Brain (organoid and tissue), 16 donors: ENCODE measurements at places on chromosomes 4 and X.
A peak's percentile ranks its signal among the peaks of the same experiment; 100 is the strongest.

GRCh38 chr4:51884055-51884454 lies 41.1 kb downstream of the DCUN1D4 start:
- DNase-seq = no peak

DNA sequence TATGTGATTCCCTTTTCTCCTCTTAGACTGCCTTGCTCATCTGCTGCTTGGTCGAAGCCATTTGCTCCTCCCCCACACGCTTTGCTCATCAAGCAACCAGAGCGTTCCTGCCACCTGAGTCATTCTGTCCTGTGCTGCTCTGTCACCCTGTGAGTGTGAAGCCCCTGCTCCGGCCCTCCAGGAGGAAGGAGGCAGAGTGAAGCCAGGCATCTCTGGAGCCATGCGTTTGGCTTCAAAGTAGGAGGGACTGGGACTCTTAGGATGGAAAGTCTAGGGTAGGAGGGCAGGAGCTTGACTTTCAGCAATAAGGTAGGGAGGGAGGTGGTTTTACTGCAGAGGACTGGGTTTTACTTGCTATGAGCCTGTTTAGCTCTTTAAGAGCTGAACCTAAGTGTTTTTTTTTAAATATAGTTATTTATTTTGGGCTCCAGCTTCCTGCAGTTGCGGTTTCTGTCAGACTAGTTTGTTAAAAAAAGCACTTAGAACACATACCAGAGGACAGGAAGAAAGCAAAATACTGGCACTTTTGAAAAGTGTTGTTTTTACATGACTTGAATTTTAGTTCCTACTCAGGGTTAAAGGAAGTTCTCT lies 63.6 kb downstream of the SPINK2 start:
- no peak for DNase-seq

DNA sequence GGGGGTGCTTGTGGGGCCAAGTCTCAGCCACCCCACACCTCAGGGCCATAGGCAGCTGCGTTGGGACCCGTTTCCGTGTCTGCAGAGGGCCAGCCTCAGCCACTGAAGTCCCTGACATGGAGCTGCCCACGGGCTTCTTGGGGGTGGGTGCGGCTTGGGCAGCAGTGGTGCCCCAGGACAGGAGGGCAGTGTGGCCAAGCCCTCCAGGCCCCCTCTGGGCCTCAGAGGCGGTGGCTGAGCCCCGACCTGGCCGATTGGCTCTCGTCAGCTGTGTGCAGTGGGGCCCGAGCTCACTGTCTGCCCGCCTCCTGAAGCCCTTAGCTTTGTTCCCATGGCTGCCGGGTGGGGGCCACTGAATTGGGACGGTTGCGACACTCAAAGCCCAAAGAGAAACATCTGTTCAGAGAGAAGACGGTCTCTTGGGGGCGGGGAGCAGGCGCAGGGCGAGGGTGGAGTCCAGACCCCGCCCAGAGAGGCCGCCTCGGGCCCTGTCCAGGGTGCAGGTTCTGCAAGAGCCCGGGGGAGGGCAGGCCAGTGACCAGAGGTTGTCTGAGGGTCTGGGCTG lies 9.1 kb downstream of the FGFR3 start:
- no peak for DNase-seq

DNA sequence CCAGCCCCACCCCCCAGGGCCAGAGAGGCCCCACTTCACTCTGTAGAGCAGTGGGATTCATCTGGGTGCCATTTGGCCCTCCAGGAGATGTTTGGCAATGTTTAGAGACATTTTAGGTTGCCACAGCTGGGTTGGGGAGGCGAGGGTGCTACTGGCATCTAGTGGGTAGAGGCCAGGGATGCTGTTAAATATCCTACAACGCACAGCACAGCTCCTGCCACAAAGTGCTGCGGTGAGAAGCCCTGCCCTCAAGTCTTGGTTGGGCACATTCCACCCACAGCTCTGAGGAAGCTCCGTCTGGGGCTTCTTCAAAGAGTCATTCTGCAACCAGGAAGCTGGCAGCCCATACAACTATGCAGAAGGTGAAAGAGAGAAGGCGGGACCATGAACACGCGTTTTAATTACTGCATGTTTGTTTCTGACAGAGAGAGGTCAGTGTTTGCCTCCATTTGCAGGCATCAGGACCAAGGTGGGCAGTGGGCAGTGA lies 48.1 kb upstream of the FAM9C start:
- no peak for DNase-seq

DNA sequence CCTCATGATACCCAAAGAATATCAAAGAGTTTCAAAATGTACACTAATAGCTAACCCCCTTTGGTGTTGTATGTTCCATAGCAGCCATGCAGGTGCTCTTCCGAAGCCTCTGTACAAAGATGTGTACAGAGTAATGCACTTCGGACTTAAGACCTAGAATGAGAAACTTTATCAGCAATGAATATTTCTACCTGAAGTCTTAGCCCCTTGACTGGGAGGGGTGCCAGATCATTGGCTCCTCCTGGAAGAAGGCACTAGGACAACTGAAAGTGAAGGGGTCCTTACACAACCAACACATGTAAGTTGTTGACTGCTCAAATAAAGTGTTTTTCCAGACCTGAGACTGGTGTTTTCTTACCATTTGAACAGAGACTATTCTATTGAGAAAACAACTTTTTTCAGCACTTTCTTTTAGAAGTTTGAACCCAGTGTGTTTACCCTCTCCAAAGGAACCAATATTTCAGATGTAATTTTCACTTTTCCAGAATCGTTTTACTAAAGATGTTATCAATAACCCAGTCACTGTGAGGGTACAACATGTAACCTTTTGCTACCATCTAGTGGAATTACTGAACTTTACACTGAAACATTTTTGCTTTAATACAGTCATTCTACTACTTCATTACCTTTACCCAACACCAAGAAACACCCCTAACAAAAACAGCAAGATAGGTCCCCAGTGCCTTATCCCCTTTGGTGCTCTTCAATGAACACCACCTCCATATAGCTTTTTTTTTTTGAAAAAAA lies 33.3 kb upstream of the PRDX4 start:
- DNase-seq = peak; percentile 25

GRCh38 chr4:1998296-1998695 lies 10.5 kb downstream of the NELFA start:
- no peak for DNase-seq

GRCh38 chrX:128717635-128718578 lies 665.7 kb upstream of the ACTRT1 start:
- no peak for DNase-seq

DNA sequence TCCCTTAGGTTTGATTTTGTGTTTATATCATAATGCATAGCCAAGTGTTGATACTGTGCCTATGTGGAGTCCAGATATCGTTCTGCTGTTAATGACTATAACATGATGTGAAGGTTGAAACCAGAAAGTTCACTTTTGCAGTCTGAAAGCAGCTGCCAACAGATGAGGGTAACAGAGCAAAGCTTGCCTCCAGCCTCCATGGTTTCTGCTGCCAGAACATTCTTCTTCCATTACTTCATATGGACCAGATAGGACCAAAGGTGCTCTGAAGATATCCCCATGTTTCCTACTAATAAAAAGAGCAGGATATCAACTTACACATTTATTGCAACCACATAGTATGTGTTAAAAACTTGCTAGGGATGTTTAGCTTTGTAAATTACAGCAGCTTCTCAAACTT lies 394.1 kb downstream of the SPRY1 start:
- DNase-seq = no peak

GRCh38 chrX:130645955-130646583 lies 244.3 kb downstream of the RBMX2 start:
- no peak for DNase-seq

- peak; percentile 84 for DNase-seq
Observed at GRCh38 chr4:168917138-168917779, 92.8 kb downstream of the CBR4 start.

- no peak for DNase-seq
Observed at GRCh38 chr4:2249526-2250356, 7.8 kb upstream of the HAUS3 start.

- DNase-seq = no peak
Observed at GRCh38 chrX:98194036-98194435, 1310.3 kb downstream of the RPA4 start.

DNA sequence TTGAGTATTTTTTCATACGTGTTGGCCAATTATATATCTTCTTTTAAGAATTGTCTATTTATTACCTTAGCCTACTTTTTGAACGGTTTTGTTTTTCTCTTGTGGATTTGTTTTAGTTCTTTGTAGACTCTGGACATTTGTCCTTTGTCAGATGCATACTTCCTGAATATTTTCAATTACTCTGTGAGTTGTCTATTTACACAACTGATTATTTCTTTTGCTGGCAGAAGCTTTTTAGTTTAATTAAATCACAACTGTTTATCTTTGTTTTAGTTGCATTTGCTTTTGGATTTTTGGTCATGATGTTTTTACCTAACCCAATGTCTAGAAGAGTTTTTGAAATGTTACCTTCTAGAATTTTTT lies 19.6 kb downstream of the UGT2B7 start:
- no peak for DNase-seq

DNA sequence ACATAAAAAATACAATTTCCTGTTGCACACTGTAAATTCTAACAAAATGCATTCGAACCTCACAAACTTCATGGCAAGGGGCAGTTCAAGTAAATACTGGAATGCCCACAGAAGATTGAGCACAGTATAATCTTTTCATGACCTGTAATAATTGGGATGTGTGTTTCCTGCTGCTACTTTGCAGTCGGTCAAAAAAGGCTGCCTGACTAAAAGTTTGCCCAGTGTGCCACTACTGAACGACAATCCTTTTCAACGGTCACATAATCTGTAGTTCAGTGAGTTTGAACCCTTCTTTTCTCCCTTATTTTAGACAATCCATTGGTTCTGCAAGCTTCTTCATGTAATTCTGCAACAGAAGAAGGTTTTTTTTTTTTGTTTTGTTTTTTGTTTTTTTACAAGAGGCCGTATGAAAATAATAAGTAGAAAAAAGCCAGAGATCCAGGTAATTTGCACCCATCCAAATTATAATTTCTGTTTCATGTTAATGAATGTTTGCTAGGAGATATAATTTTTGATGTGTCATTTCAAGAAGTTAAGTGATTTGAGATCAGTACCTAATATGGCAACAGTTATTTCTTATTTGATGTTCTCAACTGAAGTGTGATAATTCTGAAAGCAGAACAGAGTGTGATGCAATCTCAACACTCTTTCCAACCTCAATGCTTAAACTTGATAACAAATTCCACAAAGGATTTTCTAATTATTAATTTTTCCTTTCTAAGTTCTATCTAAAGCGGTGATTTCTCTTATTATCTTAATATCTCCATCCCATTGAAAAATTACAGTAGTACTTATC lies 237.6 kb downstream of the FSTL5 start:
- no peak for DNase-seq

GRCh38 chr4:85180533-85180932 lies 214.0 kb upstream of the WDFY3 start:
- no peak for DNase-seq

- DNase-seq = no peak
Observed at GRCh38 chrX:7164174-7164573, 16.2 kb upstream of the PUDP start.

DNA sequence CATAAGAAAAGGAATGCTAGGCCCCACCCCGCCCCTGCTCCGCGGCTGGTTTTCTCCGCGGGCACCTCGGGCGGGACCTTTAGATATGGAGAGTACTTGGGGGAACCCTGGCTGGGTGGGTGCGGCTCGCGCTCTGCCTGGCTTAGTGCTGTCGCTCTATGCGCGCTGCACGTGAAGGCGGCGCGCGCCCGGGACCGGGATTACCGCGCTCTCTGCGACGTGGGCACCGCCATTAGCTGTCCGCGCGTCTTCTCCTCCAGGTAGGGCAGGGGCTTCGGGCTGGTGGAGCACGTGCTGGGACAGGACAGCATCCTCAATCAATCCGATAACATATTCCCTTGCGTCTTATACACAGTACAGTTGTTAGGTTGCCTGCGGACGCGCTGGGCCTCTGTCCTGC lies 56.0 kb downstream of the MAGEB10 start:
- DNase-seq = peak; percentile 19

- DNase-seq = no peak
Observed at GRCh38 chrX:133878710-133879109, 106.7 kb downstream of the GPC3 start.

DNA sequence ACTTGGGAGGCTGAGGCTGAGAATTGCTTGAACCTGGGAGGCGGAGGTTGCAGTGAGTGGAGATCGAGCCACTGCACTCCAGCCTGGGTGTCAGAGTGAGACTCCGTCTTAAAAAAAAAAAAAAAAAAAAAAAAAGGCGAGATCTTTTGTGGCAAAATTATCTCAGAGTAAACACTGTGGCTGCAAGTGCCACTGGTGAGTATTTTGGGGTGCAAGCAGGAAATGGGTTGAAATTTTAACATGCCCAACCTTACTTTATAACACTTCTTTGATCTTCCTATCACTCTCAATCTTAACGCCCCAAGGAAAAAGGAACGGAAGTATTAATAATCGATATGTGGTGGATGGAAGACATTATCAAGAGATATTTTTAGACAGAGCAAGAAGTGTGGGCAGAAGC lies 32.1 kb downstream of the SLC34A2 start:
- DNase-seq = no peak

GRCh38 chrX:73468376-73468775 lies 21.5 kb downstream of the CDX4 start:
- no peak for DNase-seq

GRCh38 chr4:152382057-152382785 lies 153.7 kb downstream of the FBXW7 start:
- no peak for DNase-seq

DNA sequence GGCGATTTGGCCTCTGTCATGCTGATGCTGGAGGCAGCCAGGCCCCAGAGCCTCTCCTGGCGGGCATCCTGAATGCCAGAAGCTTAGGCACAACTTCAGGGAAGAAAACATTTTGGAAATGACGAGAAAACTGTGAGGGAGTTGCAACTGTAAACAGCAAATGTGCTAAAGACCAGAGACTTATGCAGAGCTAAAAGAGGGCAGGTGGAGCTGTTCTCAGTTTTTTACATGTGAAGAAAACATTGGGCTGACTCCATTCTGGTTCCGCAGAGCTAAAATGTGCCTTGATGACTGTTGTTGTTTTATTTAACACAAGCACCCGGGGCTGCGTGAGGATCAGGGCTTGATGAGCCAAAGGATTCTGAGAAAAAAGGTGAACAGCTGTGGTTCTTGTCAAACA lies 10.8 kb upstream of the ARX start:
- no peak for DNase-seq

- peak; percentile 91 for DNase-seq
Observed at GRCh38 chrX:102155806-102156179, at the start of gene BEX5. TSS of gene BEX5 (minus strand) at chrX:102155977. CDS start at chrX:102154265, 1,712 bp downstream.

GRCh38 chr4:116599859-116600258 lies 485.5 kb downstream of the TRAM1L1 start:
- DNase-seq = no peak

GRCh38 chrX:139044680-139045079 lies 333.2 kb upstream of the FGF13 start:
- DNase-seq = no peak

GRCh38 chrX:48598614-48599013 lies 1.3 kb downstream of the WDR13 start:
- DNase-seq = no peak

- no peak for DNase-seq
Observed at GRCh38 chr4:143431526-143432257, 81.8 kb upstream of the SMARCA5 start.

- peak; percentile 61 for DNase-seq
Observed at GRCh38 chr4:22485737-22486136, 30.1 kb downstream of the ADGRA3 start.

- DNase-seq = no peak
Observed at GRCh38 chr4:172780566-172781081, 388.0 kb upstream of the GALNT7 start.
